Ovary (tissue), 10 donors: ENCODE measurements at places on chromosomes 2 and 18.

DNA sequence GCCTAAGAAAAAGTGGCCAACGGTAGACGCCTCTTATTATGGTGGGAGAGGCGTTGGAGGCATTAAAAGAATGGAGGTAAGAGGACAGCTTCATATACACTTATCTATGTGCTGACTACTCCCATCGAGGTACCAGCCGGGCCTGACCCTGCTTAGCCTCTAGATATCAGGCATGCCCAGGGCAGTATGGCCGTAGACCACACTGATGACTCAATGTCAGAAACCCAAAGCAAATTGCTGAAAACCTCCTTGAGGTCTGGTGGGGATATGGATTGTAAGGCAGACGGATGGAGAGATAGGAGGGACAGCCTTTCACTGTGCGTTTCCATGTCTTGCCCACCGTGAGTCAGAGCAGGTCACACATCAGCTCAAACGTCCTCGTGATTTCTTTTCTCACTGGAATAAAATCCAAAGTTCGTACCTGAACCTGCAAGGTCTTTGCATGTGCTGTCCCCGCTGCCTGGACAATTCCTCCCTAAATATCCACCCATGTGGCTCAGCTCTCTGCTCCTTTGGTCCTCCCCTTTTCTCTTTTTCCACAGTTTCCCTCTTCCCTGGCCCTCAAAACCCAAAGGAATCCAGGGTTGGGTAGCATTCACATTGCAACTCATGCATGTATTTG, 168.9 kb downstream of the ANTXR1 start:
- no peak for DNase-seq

DNA sequence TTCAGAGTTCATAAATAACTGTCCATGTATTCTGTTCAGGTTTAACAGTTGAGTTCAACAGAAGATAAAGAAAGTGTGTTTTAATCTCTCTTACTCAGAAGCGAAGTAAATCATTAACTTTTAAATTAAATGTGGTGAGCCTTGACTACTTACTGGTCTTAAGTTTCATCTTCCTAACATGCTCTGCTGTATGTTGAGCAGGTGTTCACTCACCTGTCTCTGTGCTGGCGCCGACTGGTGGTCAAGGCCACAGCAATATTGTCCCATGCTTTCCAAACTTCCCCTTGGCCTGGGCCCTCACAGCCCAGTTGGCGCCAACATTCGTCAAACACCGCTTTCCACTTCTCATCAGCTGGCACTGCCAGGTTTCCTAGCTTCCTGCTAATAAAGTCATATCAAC, 17.0 kb upstream of the MPP4 start:
- no peak for DNase-seq

DNA sequence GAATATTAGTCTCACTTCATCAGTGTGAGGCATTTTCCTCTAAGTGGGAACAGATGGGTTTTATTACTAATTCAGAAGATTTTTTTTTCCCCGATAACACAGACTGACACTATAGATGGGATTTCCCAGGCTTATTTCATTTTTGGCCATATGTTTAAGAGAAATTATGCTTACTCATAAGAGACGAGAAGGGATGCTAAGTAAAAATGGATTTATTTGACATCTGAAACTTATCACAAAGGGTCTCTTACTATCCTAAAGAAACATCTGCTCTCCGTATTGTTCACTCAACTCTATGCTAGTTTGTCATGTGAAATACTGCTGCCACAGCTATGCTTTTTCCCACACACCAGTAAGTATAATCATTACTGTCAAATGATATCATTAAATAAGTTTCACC, 1476.3 kb downstream of the LRP1B start:
- DNase-seq: no peak

- no peak for DNase-seq
Measured at GRCh38 chr2:80105015-80105640, 199.4 kb downstream of the LRRTM1 start.

- no peak for DNase-seq
Measured at GRCh38 chr2:139514951-139515350, 734.8 kb upstream of the NXPH2 start.

GRCh38 chr2:160044728-160045127, 17.7 kb downstream of the PLA2R1 start:
- DNase-seq: no peak

GRCh38 chr2:235381261-235381912, 112.5 kb upstream of the AGAP1 start:
- no peak for DNase-seq

- no peak for DNase-seq
Measured at GRCh38 chr2:127362971-127363370, 24.8 kb downstream of the MAP3K2 start.
